H1 (cell line): ENCODE measurements at places on chromosomes 11 and 22. TPM values are rescaled to one million over a fixed set of nuclear protein-coding genes. Genes with fewer than 3 reads are reported as not detected.

- no peak for DNase-seq
Measured at GRCh38 chr11:112658431-112658878, 302.8 kb upstream of the NCAM1 start.

GRCh38 chr11:33965032-33965431, 73.2 kb upstream of the LMO2 start:
- DNase-seq = no peak

GRCh38 chr22:25360411-25360810, 141.0 kb downstream of the CRYBB2 start:
- no peak for DNase-seq

- DNase-seq = no peak
Measured at GRCh38 chr11:13141731-13142709, 132.9 kb downstream of the RASSF10 start.

GRCh38 chr11:11732116-11732515, 109.7 kb upstream of the USP47 start:
- DNase-seq = no peak

DNA sequence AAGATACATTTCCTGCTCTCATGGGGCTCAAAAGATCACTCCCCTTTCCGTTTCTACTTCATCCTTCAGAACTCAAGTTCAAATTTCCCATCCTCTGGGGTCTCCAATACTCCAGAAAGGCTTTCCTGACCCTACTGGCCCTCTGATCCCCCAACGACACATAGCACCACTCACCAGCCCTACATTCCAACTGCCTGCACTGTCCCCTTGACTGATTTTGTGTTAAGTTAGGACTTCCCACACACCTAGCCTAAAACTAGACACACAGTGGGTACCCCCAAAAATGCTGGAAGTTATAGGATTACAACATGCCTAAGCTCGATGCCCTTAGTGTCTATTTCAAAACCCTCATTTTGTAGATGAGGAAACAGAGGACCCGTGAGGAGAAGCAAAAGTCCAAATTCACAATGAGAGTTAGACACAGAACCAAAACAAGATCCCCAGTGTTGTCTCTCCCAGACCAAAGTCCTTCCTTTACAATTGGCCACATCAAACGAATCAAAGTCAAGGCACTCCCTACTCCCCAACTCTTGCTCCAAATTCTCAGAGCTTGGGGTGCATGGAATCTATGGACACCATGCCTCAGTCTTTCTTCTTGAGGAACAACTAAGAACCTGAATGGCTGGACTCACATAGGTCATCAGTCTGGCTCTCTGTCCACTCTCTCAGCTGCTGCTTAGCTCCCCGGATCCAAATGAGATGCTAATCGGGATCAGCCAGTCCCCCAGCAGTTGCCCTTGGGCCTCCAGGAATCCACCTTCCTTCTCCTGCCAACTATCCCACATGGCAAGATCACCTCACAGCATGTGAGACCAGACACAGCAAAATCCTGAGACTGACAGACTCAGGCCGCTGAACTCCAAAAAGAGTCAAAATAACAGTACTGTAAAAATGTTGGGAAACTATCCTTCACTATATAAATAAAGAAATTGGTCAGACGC, 1.7 kb downstream of the CLPB start:
- DNase-seq = no peak

DNA sequence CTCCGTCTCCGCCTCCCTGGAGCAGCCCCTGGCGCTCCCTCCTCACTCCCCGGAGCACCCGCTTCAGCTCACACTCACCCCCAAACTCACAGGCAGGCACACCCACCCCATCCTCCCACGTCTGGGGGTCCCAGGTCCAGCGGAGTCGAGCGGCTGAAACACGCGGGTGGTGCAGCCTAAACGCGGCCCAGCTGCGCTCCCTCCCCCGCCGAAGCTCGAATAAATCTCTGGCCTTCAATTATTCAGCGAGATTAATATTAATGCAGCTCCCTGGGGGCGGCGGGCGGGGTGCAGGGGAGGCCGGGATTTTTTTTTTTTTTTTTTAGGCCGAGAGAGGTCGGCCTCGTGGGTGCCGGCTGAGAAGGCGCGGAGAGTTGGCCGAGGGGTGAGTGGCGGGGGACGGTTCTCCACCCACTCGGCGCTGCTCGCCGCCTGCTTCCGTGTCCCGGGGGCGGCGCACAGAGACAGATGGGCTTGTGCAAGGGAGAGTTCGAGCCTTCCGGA, 524 bp upstream of the SLC1A2 start:
- no peak for DNase-seq

Gene TCN2
- total RNA-seq = 30.0 and 36.2 TPM in 2 replicates

Gene TSSK2
- total RNA-seq = not detected in 2 replicates
